ENCODE measurements at places on chromosomes 6 and 20.

DNA sequence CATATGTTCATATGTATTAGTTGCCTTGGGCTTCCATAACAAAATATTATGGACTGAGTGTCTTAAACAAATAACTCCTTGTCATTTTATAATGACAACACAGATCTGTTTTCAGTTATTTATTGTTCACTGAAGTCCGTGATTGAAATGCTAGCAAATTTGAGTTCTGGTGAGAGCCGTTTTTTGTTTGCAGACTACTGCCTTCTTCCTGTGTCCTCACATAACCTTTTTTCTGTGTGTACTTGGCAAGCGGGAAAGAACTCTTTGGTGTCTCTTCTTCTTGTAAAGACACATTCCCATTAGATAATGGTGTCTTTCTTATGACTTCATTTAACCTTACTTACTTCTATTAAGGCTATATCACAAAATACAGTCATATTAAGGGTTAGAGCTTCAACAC lies 482.9 kb upstream of the EYS start:
- DNase-seq = no peak

DNA sequence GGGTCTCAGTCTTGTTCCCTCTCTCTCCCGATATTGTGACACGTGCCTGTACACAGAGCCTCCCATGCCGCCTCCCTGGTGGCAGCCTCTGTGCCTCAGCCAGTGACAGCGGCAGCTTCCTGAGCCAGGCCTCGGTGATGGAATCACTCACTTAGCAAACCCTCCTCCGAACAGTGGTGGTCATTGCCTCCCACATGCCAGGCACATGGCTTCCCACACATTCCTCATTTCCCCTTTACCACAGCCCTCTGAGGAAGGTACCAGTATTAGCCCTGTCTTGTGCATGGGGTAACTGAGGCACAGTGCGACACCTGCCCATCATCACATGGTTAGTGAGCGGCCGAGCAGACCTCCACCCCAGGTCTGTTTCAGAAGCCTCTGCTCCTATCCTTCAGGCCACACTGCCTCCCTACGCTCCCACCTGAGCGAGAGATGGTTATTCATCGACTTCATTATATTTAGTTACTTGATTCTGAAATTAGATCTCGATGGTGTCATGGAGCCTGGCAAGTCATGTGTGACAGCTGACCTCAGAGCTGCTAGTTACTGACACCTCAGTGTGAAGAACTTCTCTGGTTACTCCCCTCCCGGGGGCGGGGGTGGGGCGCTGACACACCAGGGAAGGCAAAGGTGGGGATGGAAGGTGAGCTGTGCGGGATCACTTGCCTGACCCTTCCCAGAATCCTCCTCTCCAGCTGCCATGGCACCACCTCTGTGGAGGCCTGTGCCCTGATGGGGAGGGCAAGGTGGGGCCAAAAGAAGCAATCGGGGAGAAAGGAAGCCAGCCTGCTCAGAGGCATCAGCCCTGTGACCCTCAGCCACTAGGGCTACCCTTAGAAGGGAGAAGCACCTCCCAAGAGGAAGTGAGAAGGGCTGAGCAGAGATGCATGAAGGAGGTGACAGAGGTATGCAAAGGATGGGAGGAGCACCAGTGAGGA lies 17.9 kb downstream of the MDGA1 start:
- no peak for DNase-seq

DNA sequence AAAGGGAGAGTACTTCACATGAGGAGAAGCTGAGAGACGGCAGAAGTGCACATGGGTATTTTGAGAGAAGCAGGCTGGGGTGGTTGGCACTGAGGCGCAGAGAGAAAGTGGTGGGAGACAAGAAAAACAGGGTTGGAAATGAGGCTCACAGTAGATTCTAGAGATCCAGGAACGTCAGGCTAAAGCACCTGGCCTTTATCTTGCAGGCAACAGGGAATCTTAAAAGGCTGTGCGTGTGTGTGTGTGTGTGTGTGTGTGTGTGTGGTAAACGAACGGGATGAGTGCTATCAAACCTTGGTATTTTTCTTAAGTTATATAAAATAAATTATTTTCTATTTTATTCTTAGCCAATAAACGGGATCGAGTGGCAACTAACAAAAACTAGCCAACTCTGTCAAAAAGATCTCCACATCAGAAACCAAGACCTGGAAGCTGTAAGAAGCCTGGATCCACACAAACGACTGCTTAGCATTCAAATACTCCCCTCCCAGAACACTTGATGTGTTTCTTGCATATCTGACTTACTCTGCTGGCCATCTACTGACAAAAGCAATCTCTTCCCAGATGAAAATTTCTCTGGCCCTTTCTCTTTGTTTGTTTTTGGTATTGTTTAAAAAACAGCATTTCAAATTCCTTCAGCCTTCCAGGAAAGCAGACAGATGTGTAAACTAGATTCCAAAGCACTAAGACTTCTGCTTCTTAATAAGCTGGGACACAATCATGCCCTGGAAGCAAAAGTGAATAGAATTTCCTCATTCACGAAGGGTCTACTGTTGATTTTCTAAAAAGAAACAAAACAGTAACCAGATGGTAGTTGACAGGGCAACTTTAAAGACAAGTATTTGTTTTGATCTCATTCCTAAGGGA lies 44.8 kb upstream of the FABP7 start:
- no peak for DNase-seq

GRCh38 chr6:110897433-110897832 lies 22.8 kb downstream of the AMD1 start:
- DNase-seq = no peak

GRCh38 chr6:53664623-53665022 lies 933 bp downstream of the KLHL31 start:
- no peak for DNase-seq

GRCh38 chr6:56515081-56515905 lies 127.4 kb downstream of the DST start:
- DNase-seq = no peak

DNA sequence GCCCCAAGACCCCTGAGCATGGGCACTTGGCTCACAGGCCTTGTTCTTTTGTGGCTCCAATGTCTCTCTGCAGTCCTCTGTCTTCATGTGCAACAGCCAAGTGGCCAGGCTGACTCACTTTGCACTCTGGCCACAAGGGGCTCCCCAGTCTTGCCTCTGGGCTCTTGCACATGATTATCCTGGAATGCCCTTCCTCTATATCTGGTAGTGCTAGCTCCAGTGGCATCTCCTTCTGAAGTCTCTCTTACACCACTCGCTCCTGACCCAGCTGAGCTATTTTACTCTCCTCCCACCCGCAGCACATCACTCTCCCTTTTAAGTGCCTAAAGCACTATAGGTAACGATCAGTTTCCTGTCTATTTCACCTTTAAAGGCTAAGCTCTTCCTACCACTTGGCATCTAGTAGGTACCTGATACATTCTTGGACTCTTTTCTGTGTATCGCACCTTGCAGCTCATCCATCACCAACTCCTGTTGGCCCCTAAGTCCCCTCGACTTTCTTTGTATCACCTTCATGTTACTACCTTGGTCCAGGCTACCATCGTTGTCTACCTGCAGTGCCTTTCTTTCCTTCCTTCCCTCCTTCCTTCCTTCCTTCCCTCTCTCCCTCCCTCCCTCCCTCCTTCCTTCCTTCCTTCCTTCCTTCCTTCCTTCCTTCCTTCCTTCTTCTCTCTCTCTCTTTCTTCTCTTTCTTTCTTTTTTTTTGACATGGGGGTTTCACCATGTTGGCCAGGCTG lies 211.9 kb upstream of the RNF24 start:
- DNase-seq = no peak

- no peak for DNase-seq
Observed at GRCh38 chr20:14360416-14360815, 23.0 kb upstream of the FLRT3 start.
